Prostate gland (tissue), 2 donors: ENCODE measurements at places on chromosomes 2 and 18. TPM values are rescaled to one million over a fixed set of nuclear protein-coding genes. Genes with fewer than 3 reads are reported as not detected.
A peak's percentile ranks its signal among the peaks of the same experiment; 100 is the strongest.

GRCh38 chr2:226030788-226031646, 631.5 kb downstream of the NYAP2 start:
- H3K27me3 ChIP-seq = no peaks in the 10 kb centered on the region
- no peaks in the 10 kb centered on the region for H3K36me3 ChIP-seq
- H3K4me1 ChIP-seq = no peaks in the 10 kb centered on the region
- DNase-seq = peak; percentile 38
- H3K27ac ChIP-seq = peak overlapping the region; percentile 63
- peak overlapping the region; percentile 35 for H3K4me3 ChIP-seq

DNA sequence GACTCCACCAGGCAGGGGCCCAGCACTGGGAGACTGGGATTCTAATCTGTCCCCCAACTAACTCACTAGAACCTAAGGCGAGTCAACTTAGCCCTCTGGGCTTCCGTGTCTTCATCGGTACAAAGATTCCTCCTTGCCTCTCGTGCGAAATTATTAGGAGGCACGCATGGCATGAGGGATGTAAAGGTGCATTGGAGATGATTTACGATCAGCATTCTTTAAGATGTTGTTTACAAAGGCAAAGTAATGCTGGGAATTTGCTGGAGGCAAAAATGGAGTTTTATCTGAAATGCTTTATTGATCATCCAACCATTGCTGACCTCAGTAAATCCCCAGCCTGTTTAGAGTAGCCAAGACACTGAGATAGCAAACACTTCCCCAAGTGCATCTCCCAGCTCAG, 171.8 kb upstream of the KLHL29 start:
- no peak for DNase-seq
- no peaks in the 10 kb centered on the region for H3K36me3 ChIP-seq
- no peak overlapping the region for H3K27ac ChIP-seq
- no peaks in the 10 kb centered on the region for H3K27me3 ChIP-seq
- H3K4me3 ChIP-seq = no peak overlapping the region

DNA sequence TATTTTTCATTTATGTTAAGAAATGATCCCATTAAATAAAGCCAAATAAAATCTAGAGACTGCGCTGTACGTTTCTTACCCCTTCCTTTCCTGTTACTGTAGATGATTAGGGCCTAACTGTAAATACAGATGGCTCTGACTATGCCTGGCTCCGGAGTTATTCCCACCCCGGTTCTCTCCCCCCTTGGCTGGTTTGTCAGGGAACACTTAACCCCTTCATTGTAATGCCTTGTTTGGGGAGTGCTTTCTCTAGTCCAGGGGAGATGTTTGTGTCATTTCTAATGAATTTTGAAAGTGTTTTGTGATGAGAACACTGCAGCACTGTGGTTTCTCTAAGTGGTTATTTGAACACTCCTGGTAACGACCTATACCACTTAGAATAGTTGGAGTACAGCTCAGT, 8.8 kb downstream of the UNC50 start:
- H3K27ac ChIP-seq = no peak overlapping the region
- no peaks in the 10 kb centered on the region for H3K4me1 ChIP-seq
- no peak overlapping the region for H3K4me3 ChIP-seq
- peaks cover 9% of the 10 kb centered on the region for H3K36me3 ChIP-seq
- H3K27me3 ChIP-seq = no peaks in the 10 kb centered on the region
- no peak for DNase-seq

The SERPINB10 gene
- total RNA-seq = not detected

- no peak overlapping the region for H3K27ac ChIP-seq
- no peak for DNase-seq
- H3K27me3 ChIP-seq = no peaks in the 10 kb centered on the region
- no peaks in the 10 kb centered on the region for H3K36me3 ChIP-seq
Observed at GRCh38 chr2:100008956-100009355, 133.4 kb downstream of the AFF3 start.

DNA sequence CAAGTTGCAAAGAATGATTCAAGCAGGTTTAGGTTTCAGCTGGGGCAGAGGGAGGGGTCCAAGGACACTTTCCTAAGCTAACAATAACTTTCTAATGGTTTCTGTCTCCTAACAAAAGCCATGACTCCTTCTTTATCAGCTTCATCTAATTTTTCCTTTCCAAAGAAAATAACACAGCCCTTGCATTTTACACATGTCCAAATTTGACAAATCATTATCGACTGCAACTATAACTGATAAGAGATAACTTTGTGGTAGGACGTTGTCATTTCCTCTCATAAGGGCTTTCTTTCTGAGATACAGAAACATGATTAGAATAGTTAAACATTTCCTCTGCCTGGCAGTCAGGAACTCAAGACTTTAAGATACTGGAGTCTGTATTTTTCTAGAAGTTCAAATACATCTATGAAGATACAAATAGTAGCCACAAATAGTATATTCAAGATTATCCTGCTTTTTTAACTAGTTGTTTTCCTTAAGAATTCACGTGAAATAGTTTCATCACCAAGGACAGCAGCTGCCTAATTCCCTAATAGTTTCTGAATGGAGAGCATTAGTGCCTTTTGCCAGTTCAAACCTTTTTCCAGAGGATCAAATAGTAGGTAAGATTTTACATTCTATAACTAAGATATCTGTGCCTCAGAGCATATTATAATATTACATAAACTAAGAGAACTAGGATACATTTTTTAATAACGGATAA, 263.2 kb downstream of the EXOC6B start:
- H3K27ac ChIP-seq = no peak overlapping the region
- H3K36me3 ChIP-seq = no peaks in the 10 kb centered on the region
- no peak overlapping the region for H3K4me3 ChIP-seq
- no peaks in the 10 kb centered on the region for H3K4me1 ChIP-seq
- no peak for DNase-seq

The FSIP2 gene
- total RNA-seq = 7.3 TPM

GRCh38 chr18:31258789-31259188, 59.2 kb upstream of the DSG1 start:
- no peak overlapping the region for H3K27ac ChIP-seq
- no peaks in the 10 kb centered on the region for H3K36me3 ChIP-seq
- H3K4me3 ChIP-seq = no peak overlapping the region
- H3K27me3 ChIP-seq = no peaks in the 10 kb centered on the region
- DNase-seq = no peak

DNA sequence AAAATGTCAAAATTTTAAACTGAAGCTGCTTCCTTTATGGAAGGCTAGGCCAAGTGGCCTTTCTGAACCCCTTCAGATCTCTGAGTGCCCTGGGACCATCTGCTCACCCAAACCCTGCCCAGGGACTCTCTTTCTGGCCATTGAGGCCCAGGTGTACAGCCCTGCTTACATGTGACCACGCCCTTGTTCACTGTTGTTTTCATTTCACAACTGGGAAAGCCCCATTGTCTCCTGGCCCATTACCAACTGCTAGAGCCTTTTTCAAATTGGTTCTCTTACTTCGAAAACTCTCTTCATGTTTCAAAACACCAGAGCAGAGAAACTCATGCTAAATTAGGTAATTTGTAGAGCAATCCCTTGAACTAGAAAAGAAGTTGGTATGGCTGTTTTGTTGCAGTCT, 219.5 kb upstream of the TANK start:
- H3K4me3 ChIP-seq = no peak overlapping the region
- H3K27ac ChIP-seq = no peak overlapping the region
- DNase-seq = peak; percentile 23
- H3K36me3 ChIP-seq = no peaks in the 10 kb centered on the region
- no peaks in the 10 kb centered on the region for H3K27me3 ChIP-seq

The CCDC150 gene
- total RNA-seq = 7.6 TPM

GRCh38 chr2:30231996-30232800, 864 bp downstream of the LBH start:
- DNase-seq = peak; percentile 27
- no peaks in the 10 kb centered on the region for H3K36me3 ChIP-seq
- no peaks in the 10 kb centered on the region for H3K27me3 ChIP-seq
- peak overlapping the region; percentile 66 for H3K4me3 ChIP-seq
- peak overlapping the region; percentile 78 for H3K27ac ChIP-seq
- H3K4me1 ChIP-seq = no peaks in the 10 kb centered on the region

The EHD3 gene
- 7.2 TPM for total RNA-seq

DNA sequence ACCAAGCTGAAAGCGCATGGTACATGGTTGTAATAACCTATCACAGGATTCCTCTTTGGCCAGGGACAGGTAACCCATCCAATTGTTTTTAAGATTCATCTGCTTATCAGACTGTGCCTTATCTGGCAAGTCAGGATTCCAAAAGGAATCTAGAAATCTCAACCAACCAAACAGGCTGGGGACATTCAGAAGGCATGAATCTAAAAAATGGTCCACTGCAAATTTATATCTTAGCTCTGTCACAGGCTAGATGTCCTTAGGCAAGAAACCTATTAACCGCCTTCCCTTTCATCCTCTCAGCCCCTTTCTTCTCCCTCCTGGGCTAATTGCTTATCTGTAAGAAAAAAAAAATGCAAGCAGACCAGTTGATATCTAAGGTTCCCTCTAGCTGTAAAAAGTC, 4.3 kb downstream of the LRP2 start:
- peaks cover 3% of the 10 kb centered on the region for H3K27me3 ChIP-seq
- DNase-seq = no peak
- peaks cover 5% of the 10 kb centered on the region for H3K4me1 ChIP-seq
- no peak overlapping the region for H3K27ac ChIP-seq
- H3K4me3 ChIP-seq = no peak overlapping the region

GRCh38 chr2:158130832-158131473, 29.3 kb downstream of the UPP2 start:
- no peaks in the 10 kb centered on the region for H3K4me1 ChIP-seq
- DNase-seq = no peak
- H3K27ac ChIP-seq = no peak overlapping the region
- no peaks in the 10 kb centered on the region for H3K27me3 ChIP-seq
- no peak overlapping the region for H3K4me3 ChIP-seq

- H3K4me3 ChIP-seq = no peak overlapping the region
- no peak overlapping the region for H3K27ac ChIP-seq
- H3K27me3 ChIP-seq = no peaks in the 10 kb centered on the region
- DNase-seq = no peak
- no peaks in the 10 kb centered on the region for H3K36me3 ChIP-seq
Observed at GRCh38 chr18:40179729-40180461, 1775.1 kb upstream of the PIK3C3 start.

The GRB14 gene
- total RNA-seq = 29.9 TPM

- H3K27me3 ChIP-seq = no peaks in the 10 kb centered on the region
- H3K36me3 ChIP-seq = no peaks in the 10 kb centered on the region
- no peak for DNase-seq
- peaks cover 12% of the 10 kb centered on the region for H3K4me1 ChIP-seq
Observed at GRCh38 chr2:20539133-20539719, 92.4 kb downstream of the RHOB start.

DNA sequence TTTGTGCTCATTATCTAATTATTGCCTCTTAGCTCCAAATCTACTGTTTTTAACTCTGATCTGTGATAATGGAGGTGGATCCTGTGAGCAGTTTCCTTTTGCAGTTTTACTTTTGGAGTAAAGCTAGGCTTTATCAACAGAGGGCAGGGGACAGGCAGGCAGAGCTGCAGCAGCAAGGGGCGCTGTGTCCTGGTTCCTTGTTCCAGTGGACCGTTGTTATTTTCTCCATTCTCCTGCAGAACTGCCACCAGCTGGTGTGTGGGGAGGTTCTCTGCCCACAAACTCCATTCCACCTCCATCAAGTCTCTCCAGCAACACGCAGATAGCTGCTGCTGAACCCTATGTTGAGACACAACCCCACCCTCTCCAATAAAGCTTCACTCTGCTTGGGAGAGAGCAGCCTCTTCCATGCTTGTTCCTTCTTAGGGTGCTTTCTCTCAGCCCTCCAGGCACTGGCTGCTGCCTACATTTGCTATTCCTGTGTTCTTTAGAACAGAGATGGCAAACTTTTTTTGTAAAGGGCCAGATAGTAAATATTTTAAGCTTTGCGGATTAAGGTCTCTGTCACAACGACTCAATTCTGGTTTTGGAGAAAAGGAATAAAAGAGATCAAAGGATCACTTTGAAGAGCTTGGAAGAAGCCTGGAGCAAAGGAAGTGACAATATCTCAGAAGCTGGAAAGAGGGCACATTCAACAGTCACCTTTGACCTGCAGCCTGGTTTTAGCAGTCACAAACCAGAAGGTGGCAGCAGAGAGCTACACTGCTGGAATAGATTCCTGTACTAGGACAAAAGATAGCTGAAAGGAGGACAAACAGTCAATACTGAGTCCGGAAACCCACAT, 208.8 kb downstream of the CCDC178 start:
- no peak overlapping the region for H3K4me3 ChIP-seq
- H3K27ac ChIP-seq = no peak overlapping the region
- H3K36me3 ChIP-seq = no peaks in the 10 kb centered on the region
- no peaks in the 10 kb centered on the region for H3K4me1 ChIP-seq
- no peaks in the 10 kb centered on the region for H3K27me3 ChIP-seq

The BOLL gene
- total RNA-seq = 13.9 TPM

DNA sequence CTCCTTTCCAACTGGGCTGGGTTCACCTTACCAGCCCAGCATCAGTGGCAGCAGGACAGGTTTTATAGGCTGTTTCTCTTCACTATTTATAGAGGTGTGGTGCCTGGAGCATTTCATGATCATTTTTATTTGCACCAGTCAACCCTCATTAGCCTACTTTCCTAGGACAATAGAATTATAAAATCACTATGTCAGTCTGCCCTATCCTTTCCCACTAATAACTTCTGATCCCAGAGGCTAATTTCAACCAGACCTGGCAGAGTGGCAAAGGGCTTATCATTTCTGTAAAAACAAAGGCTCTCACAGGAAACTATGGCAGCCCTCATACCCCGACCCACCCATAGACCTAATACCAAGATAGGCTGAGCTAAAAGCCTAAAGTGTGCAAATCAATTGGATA, 243.5 kb upstream of the TMEFF2 start:
- no peak overlapping the region for H3K4me3 ChIP-seq
- H3K36me3 ChIP-seq = no peaks in the 10 kb centered on the region
- no peak overlapping the region for H3K27ac ChIP-seq
- no peak for DNase-seq

- H3K27me3 ChIP-seq = no peaks in the 10 kb centered on the region
- no peak for DNase-seq
- H3K27ac ChIP-seq = no peak overlapping the region
- H3K36me3 ChIP-seq = no peaks in the 10 kb centered on the region
Observed at GRCh38 chr18:68965817-68966216, 167.9 kb downstream of the CCDC102B start.

The POTEF gene
- 14.5 TPM for total RNA-seq

The SNRNP200 gene
- 148 TPM for total RNA-seq

- peak; percentile 62 for DNase-seq
- H3K27ac ChIP-seq = peak within 1 kb of the TSS; percentile 70
- H3K27me3 ChIP-seq = no peaks in the 10 kb centered on the region
- peak within 1 kb of the TSS; percentile 43 for H3K4me3 ChIP-seq
- peaks cover 17% of the 10 kb centered on the region for H3K4me1 ChIP-seq
- H3K36me3 ChIP-seq = no peaks in the 10 kb centered on the region
Observed at GRCh38 chr2:110115291-110116032, at the start of gene MALL. TSS of gene MALL (minus strand) at chr2:110115822. CDS start at chr2:110115792, 30 bp downstream.

- no peaks in the 10 kb centered on the region for H3K36me3 ChIP-seq
- peaks cover 6% of the 10 kb centered on the region for H3K4me1 ChIP-seq
- no peak overlapping the region for H3K4me3 ChIP-seq
Observed at GRCh38 chr2:178484245-178485041, 4.2 kb downstream of the PLEKHA3 start.

The CDH2 gene
- total RNA-seq = 125 TPM

The NXPH2 gene
- total RNA-seq = not detected
